ENCODE measurements at places on chromosomes 2 and 18.
A peak's percentile ranks its signal among the peaks of the same experiment; 100 is the strongest.

- DNase-seq = no peak
Observed at GRCh38 chr18:52715421-52715820, 375.4 kb downstream of the DCC start.

DNA sequence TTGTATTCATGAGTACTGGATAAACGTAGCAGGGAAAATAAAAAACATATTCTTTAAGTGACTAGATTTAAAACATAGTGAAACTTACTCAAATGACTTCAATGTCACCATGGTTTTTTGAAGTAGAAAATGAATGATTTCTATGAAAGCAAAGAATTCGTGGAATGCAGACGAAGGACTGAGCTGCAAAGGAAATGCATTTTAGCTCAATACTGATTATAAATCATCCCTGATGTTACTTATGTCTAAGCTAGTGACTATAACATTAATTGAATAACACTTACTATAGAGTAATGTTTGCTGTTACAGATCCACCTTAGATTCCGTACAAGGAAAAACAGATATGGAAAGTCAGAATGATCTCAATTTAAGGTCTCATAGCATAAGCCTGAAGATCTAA lies 1257.7 kb upstream of the CDH2 start:
- DNase-seq = no peak

DNA sequence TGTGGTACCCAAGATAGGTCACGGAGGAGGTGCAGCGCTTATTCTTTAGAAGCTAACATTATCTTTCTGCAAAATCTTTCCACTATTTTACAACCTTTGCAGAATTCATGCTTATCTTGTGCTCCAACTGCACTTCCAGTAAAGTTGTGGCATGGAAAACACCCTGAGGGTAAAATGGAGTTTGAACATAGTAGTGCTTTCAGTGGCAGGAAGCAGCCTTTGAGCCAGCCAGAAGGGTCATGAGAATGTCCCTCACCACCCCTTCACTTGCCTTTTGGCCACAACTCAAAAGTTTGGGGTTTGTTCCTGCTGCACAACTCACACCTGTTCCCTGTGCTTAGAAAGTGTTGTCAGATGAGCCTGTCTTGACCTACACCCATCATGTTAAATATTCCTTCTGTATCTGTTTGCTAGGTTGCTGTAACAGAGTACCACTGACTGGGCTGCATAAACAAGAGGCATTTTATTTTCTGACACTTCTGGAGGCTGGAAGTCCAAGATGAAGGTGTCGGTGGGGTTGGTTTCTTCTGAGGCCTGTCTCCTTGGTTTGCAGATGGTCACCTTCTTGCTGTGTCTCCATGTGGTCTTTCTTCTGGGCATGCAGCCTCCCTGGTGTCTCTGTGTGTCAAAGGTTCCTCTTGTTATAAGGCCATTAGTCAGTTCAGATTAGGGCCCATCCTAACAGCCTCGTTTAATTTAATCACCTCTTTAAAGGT lies 194.1 kb downstream of the SMAD7 start:
- DNase-seq = no peak

DNA sequence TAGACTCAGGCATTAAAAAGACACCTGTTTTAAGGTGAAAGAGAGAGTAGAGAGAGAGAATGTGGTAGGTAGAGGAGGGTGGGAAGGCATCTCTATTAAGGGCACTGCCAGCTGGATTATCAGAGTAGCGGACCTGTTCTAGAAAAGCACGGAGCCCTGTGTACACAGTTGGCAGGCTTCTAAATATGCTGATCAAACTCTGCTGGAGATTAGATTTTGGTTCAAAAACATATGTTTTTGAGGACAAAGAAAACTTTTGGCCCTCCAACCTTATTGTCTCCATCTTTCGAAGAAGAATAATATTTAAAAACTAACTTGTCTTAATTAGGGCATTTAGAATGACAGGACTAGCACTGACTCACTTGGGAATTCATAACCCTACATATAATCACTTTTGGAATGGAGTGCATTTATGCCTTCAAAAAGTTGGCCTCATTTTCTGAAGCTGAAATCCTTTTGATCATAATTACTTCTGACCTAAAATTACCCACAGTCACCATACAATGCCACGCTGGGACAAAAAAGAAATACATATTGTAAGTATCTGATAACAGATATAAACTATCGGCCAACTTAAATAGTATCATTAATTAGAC lies 254.6 kb downstream of the MEIS1 start:
- DNase-seq = no peak

DNA sequence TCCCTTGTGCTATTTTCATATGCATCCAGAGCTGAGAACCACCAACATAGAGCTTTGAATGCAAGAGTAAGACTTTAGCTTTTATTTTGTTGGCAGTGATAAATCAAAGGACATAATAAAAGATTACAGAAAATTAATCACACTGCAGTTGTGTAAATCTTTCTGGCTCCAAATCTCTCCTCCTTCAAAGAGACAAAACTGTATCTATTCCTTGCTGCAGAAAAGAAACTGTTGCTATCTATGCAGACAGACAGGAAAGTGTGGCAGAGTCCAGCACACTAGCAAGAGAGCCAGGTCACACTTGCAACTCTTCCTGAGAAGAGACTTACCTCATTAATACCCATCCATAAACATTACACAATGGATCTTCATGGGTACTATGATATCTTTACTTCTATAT lies 57.5 kb downstream of the DTNB start:
- DNase-seq = no peak

DNA sequence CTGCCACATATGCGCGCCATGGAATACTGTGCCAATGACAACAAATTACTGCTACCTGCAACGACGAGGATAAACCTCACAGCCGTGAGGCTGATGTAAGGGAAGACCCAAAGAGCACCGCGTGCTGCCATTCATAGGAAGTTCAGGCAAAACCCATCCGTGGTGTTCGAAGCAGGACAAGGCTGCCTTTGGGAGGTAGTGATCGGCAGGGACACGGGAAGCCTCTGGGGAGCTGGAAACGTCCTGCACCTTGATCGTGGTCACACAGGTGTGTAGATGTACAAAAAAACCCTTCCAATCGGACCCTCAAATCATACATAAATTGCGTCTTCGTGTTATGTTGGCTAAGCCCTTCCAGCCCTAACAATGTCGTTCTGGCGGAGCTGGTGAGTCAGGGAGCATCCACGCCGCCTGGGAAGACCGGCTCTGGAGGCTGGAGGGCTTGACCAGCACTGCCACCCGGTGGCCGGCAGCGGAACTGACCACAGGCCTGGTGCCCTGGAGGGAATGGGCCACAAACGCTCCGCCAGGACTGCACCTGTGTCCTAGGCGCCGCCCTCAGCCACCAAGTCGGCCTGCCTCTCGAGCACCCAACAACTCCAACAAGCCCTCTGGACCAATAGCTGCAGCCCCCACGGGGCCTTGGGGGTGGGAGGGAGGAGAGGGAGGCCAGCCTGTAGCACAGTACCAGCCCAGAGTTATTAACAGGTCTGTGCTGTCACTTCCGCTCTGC lies 4.1 kb upstream of the NEURL3 start:
- peak; percentile 81 for DNase-seq

DNA sequence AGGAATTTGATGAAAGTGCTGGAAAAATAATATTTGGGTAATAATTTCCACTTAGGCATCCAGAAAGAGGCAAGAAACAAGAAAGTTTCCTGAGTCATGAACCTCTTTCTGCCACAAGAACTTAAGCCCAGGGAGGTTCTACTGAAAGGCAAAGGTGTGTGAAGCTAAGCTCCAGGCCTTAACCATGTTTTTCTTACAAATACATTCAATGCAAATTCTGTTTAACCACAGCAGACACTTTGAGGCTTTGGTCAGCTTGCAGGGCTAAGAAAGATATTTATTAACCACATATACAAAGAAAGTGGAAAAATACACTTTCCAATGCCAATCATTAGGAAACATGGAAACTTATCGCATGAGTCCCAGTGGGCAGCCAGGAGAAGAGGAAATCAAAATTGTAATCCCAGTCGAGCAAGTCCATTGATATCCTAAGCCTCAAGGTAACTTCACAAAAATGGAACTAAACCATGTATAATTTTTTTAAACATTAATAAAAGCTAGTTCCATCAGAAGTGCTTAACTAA lies 68.3 kb downstream of the PIEZO2 start:
- DNase-seq = no peak

GRCh38 chr2:47309472-47309951 lies 93.4 kb upstream of the MSH2 start:
- DNase-seq = no peak

- no peak for DNase-seq
Observed at GRCh38 chr18:42187611-42188380, 232.8 kb downstream of the PIK3C3 start.

DNA sequence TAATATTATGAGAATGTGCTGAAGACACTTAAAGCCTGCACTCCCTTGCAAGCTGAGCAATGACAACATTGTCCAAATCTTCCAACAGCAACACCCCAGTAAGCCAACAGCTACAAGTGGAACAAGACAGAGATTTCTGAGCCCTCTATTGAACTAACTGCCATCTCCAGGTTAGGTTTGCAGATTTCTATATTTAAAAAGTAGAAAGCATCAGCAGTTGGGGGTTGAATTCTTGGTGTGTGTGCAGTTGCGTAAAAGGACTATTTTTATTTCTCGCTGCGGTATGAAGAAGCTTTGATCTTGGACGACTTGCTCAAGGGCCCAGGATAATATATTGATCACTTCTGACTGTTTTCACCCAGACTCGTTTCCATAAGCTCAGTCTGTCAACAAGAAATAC lies 106.2 kb upstream of the ZFP36L2 start:
- DNase-seq = no peak

DNA sequence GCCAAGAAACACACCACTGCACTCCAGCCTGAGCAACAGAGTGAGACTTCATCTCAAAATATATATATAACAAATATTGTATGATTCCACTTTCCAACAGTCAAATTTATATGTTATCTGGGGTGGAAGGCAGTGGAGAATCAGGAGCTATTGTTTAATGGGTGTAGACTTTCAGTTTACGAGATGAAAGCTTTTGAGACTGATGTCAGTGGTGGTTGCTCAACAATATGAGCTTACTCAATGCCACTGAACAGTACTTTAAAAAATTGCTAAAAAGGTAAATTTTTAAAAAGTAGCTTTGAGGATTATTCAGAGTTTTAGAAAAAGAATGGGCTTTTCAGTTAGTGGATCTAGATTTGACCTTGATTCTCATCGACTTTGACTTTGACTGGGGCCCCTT lies 105.9 kb upstream of the ST6GAL2 start:
- no peak for DNase-seq

- no peak for DNase-seq
Observed at GRCh38 chr18:14970027-14970426, 222.1 kb downstream of the ANKRD30B start.
